HT-29 (cell line): ENCODE measurements at places on chromosomes 3 and 15.

GRCh38 chr3:106296062-106296461, 427.2 kb upstream of the CBLB start:
- no peak for DNase-seq

DNA sequence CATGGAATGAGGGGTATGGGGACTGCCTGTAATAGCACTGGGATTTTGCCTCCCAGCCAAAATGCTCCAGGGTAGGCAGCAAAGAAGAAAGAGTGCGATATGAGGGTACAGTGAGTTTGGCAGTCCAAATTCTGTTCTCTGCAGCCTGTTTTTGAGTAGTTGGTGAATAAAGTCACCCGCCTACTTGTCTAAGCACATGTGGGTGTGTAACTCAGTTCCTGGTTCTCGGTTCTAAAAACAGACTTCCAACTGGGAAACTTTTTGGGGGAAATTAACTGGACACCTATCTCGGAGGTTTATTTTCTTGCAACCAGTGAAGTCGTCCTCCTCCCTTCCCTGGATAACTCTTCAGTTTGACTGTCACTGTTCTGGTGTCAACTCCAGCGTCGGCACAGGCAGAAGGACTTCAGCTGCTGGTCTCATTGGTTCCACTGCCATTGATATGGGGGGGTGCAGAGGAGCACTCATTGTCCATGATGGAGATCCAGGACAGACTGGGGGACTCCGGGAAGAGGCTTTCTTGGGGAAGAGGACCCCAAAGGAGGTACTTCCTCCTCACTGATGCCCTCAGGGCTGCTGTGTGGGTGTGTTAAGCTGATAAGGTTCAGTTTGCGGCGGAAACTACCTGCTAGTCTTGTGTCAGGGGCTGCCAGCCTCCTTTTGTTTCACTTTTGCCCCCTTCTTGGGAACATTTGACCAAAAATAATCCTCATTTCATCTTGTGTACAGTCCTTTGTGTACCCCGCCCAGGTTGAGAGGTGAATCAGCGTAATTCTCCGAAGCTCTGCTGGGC, 13.2 kb downstream of the GHRL start:
- DNase-seq = no peak

GRCh38 chr3:141825216-141826011, 51.0 kb upstream of the ATP1B3 start:
- no peak for DNase-seq

DNA sequence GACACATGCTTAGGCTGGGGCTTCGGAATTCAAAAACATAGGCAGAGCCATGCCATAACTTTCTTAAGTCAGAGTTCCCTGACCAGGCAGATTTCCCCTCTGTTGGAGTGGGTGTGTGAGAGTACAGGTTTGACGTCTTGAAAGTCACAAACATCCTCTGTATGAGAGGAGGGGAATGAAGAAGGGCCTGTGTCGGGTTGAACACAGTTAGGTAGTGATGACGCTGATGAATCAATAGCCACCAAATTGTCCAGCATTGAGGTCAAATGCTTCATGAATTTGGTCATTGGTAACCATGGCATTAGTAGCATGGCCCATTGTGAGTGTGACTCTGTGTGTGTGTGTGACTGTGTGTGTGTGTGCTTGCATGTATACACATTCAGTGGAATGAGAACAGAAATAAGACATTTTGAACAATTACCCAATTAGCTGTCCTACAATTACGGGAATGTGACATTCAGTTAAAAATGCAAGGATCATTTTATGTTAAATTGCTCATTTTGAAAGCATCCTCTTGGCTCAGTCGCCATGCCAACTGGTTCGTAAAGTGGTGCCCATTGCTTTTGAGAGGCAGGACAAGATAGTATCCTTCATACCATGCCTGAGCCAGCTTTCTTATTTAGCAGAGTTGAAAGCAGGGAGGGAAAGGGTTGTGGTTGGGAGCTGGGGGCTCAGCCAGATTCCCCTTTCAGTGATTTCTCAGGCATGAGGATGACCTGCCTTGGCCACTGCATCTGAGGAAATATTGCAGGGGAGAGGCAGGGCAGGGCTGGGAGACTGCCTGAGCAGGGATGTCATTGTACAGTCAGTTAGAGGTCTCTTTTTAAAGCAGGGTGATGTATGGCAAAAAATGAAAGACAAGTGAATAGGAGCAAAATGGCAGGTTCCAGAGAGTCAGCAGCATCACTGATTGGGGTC, 35.4 kb downstream of the RBP2 start:
- DNase-seq = no peak

GRCh38 chr3:54251705-54252104, 129.4 kb downstream of the CACNA2D3 start:
- no peak for DNase-seq

GRCh38 chr3:16024548-16024947, 149.9 kb upstream of the GALNT15 start:
- no peak for DNase-seq

GRCh38 chr15:39061952-39062464, 497.4 kb upstream of the RASGRP1 start:
- DNase-seq = no peak

DNA sequence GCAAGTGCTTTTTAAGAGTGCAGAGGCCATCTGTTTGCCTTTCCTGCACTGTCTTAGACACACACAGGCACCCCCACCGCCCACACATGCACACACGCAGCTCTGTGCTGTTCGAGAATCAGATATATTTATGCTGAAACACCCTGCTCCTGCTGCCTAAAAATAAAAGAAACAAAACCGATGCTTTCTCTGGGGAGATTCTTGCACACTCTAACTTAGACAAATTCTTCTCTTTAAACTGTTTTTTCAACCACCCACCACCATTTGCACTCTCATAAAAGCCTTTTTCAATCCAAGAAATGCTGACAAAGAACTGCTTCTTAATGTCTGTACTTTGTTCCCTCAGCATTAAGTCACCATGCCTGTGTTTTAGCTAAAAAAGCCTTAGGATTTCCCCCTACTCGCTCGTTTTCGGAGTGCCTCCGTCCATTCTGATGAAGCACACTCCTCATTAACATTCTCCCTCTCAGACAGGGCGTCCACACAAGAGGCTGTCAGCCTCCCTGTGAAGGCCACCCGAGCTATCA, 26.2 kb downstream of the SLC12A8 start:
- DNase-seq = no peak

DNA sequence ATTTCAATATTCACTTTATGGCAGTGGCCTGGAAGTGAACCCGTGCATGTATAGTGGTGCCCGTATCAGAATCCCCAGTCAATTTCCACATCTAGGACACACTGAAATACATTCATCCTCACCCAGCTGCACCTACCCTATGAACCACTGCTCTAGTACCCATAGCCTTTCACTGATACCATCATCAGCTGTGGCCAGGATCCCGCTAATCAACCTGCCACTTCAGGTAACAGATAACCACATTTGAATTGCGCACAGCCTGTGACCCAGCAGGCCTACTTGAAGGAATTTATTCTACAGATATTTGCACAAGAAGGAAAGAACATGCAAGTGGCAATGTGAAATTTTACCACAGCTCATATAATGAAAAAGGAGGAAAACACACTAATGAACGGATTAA, 161.0 kb upstream of the CCDC54 start:
- no peak for DNase-seq

- no peak for DNase-seq
These were observed 1.3 kb upstream of the ZBTB47 start for GRCh38 chr3:42652251-42652610.

- peak; percentile 79 for DNase-seq
These were observed 26.7 kb downstream of the CLK3 start for GRCh38 chr15:74642348-74642733.

GRCh38 chr3:59472541-59472940, 422.7 kb upstream of the CFAP20DC start:
- no peak for DNase-seq

- DNase-seq = no peak
These were observed 399.7 kb upstream of the THBS1 start for GRCh38 chr15:39181056-39181747.

DNA sequence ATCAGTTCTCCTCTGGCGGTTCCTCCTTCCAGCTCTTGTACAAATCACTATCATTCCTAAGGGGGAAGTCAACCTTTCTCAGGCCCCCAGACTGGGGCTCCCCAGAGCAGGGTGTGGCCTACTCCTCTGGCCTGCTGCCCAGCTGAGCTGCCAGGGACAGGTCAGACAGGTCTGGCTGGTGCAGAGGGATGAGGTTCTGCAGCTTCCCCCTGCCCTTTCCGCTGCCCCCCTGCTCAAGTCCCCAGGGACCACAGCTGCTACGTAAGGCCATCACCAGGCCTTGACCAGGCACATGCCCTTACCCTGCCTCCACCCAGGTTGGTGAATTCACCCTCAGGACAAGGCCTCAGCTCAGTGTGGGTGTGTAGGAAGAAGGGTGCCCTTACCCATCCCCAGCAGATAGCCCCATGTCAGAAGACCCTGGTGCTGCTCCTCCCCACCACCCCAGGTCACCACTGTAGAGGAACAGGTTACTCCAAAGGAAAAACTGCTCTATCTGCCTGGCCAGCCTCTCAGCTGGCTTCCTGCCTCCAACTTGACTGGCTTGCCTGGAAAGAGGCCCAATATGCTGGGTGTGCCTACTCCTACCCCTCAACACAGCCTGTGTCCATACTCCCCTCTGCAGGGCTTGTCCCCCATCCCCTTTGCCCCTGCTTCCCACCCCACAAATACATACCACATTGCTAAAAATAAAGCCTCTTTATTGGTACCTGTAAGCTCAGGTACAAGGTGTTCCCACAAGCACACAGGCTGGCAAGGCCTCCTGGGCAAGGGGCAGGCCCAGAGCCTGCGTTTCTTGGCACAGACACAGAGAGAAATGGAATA, 12.0 kb downstream of the CSRNP1 start:
- DNase-seq = peak; percentile 72

- DNase-seq = peak; percentile 65
These were observed 24.9 kb upstream of the GATM start for GRCh38 chr15:45402955-45403877.

- DNase-seq = no peak
These were observed 240.3 kb upstream of the PEX5L start for GRCh38 chr3:180277041-180277440.

- peak; percentile 83 for DNase-seq
These were observed 53.5 kb upstream of the LCTL start for GRCh38 chr15:66619152-66619903.

GRCh38 chr3:18100121-18100520, 325.0 kb downstream of the SATB1 start:
- DNase-seq = no peak

GRCh38 chr3:52248165-52248541, 2.6 kb downstream of the PPM1M start:
- no peak for DNase-seq

DNA sequence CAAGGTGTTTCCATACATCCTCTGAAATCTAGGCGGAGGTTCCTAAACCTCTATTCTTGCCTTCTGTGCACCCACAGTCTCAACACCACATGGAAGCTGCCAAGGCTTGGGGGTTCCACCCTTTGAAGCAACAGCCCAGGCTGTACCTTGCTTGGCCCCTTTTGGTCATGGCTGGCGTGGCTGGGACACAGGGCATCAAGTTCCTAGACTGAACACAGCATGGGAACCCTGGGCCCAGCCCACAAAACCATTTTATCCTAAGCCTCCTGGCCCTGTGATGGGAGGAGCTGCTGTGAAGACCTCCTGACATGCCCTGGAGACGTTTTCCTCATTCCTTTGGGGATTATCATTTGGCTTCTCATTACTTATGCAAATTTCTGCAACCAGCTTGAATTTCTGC, 739.0 kb upstream of the NECTIN3 start:
- DNase-seq = no peak

GRCh38 chr3:136956971-136957370, 812 bp upstream of the IL20RB start:
- DNase-seq = no peak

- no peak for DNase-seq
These were observed 13.3 kb upstream of the DCLK3 start for GRCh38 chr3:36777424-36778218.

GRCh38 chr3:158918008-158918407, 116.2 kb downstream of the MFSD1 start:
- peak; percentile 92 for DNase-seq

- DNase-seq = no peak
These were observed 7.8 kb downstream of the ANAPC13 start for GRCh38 chr3:134477938-134478337.

DNA sequence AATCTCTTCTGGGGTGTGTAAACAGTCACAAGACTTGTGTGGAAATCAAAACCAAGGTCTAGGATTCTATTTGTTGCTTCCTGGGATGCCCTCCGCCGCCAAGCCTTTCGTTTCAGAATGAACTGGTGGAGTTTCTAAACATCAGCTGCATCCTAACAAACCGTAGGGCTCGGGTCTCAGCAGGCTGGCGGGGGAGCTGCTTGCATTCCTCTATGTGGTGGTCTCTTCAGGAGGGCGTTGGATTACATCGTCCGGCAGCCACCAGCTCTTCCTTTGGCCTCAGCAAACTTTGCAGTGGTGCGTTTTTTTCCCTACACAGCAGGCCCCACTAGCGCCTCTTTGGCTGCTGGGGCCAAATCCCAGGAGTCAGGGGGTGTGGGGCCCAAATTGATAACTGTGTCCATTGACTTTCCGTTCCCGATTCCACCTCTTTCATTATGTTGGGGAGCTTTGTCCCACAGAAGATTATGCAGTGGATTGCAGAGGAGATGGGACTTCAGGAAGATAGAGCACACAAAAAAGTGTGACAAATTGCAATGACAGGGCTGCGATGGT, 390.0 kb upstream of the NR2F2 start:
- DNase-seq = no peak

GRCh38 chr3:158700559-158700958, 28.1 kb upstream of the LXN start:
- no peak for DNase-seq

- DNase-seq = peak; percentile 32
These were observed 1.4 kb upstream of the AP4E1 start for GRCh38 chr15:50906954-50907600.

GRCh38 chr3:143998266-143998665, 26.6 kb downstream of the DIPK2A start:
- no peak for DNase-seq

DNA sequence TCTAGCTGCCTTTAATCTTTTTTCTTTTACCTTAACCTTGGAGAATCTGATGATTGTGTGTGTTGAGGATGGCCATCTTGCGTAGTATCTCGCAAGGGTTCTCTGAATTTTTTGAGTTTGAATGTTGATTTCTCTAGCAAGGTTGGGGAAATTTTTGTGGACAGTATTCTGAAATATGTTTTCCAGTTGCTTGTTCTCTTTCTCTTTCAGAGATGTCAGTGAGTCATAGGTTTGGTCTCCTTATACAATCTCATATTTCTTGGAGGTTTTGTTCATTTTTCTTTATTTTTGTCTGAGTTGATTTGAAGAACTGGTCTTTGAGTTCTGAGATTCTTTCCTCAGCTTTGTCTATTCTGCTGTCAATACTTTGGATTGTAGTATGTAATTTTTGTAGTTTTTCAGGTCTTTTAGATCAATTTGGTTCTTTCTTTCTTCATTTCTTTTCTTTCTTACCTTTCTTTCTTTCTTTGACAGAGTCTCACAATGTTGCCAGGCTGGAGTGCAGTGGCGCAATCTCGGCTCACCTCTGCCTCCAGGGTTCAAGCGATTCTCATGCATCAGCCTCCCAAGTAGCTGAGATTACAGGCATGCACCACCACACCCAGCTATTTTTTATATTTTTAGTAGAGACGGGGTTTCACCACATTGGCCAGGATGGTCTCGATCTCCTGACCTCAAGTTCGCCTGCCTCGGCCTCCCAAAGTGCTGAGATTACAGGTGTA, 366.4 kb upstream of the RASGRP1 start:
- DNase-seq = no peak
